Activated T-cell treated with anti-CD3 and anti-CD28 coated beads, Interleukin-2, amount 50 U/mL, for 72 hours (primary cell): ENCODE measurements at places on chromosomes 11 and 22. TPM values are rescaled to one million over a fixed set of nuclear protein-coding genes. Genes with fewer than 3 reads are reported as not detected.
A peak's percentile ranks its signal among the peaks of the same experiment; 100 is the strongest.

Gene PRG3
- total RNA-seq, result not detected

Gene KCNQ1OT1
- total RNA-seq, result 0.26 TPM

Gene XPNPEP3
- total RNA-seq, result 19.5 TPM

Gene UBQLNL
- total RNA-seq, result 0.30 TPM

Gene TBX10
- total RNA-seq, result not detected

Gene SMC1B
- 2.7 TPM for total RNA-seq

Gene CAPN1
- total RNA-seq, result 114 TPM

Gene MS4A18
- not detected for total RNA-seq

Gene DRICH1
- not detected for total RNA-seq

Gene SMTNL1
- total RNA-seq, result not detected

Gene HBD
- 0.46 TPM for total RNA-seq

Gene ADM
- total RNA-seq, result 2.0 TPM

DNA sequence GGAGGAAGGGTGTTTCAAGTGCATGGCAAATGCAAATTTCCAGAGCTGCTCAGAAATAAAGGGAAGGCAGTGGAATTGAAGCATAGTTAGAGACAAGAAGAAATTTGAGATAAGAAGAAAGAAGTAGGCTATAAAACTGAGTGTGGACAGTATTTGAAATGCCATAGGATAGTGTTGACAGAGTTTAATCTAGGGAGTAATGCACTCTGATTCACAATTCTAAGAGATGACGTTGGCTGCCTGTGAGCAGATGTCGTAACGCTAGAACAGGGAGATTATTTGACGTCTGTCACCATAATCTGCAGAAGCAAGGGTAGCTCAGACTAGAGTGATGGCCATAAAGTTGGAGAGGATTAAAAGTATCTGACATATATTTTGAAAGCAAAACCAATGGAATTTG, 389.9 kb upstream of the KIRREL3 start:
- no peaks in the 10 kb centered on the region for H3K36me3 ChIP-seq
- no peaks in the 10 kb centered on the region for H3K27me3 ChIP-seq
- H3K27ac ChIP-seq, result no peak overlapping the region
- no peak for DNase-seq
- no peak overlapping the region for H3K4me3 ChIP-seq

- DNase-seq, result no peak
- no peaks in the 10 kb centered on the region for H3K27me3 ChIP-seq
- no peak overlapping the region for H3K4me3 ChIP-seq
- no peak overlapping the region for H3K27ac ChIP-seq
Measured at GRCh38 chr22:43036282-43036829, 21.4 kb upstream of the PACSIN2 start.

DNA sequence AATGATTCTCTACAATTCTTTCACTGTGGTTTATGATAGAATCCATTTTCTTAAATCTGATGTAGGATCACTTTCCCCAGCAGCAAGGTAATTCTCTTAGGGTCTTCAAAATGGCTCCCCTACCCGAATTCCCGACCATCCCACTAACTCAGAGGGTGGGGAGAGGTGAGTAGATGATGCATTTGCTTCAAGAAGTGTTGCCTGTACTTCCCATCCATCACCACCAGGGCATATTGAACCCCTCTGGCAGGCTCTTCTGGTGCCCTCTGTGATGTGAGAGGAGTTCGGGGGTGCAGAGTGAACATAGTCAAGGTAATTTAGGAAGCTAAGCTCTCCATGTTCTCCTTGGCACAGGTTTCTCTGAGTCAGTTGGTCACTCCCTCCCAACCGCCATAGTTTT, 52.3 kb downstream of the ZNRF3 start:
- H3K4me3 ChIP-seq, result no peak overlapping the region
- peaks cover 4% of the 10 kb centered on the region for H3K4me1 ChIP-seq
- H3K27me3 ChIP-seq, result peaks cover 81% of the 10 kb centered on the region
- H3K27ac ChIP-seq, result no peak overlapping the region

DNA sequence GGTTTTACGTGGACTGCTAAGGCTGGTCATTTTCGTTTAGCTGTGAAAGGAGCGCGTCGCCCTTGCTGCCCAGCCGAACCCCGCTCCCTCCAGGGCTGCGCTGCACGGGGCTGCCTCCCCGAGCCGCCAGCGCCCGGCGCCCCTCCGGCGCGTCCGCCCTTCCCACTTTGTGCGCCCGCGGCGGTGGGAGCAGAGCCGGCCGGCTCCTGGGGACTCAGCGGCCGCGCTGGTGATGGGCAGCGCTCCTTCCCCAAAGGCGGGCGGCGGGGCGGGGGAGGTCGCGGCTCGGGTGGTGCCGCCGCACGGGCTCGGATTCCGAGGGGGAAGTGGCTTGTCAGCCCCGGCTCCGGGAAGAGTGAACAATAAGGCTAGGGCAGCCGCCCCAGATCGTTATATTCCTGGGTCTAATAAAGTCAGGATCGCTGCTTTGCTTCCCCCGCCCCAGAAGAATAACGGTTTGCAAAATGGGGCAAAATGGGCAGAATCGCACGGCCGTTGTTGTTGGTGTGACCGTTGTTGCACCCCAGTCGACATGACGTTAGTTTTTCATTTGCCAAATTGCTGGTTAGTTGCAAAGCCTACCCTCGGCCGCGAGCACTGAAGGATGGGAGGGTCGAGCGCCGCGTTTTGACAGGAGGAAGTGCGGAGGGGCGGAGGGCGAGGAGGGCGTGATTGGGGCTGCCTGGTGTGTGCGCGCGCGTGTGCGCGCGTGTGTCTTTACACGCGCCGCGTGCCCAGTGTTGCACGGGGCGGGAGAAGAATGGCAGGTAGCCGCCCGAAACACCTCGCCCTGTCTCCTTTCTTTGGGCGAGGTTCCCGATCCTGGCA, 745 bp downstream of the NCAM1 start:
- no peak overlapping the region for H3K27ac ChIP-seq
- DNase-seq, result peak; percentile 9
- H3K4me1 ChIP-seq, result peaks cover 12% of the 10 kb centered on the region
- no peaks in the 10 kb centered on the region for H3K36me3 ChIP-seq
- peaks cover 69% of the 10 kb centered on the region for H3K27me3 ChIP-seq

DNA sequence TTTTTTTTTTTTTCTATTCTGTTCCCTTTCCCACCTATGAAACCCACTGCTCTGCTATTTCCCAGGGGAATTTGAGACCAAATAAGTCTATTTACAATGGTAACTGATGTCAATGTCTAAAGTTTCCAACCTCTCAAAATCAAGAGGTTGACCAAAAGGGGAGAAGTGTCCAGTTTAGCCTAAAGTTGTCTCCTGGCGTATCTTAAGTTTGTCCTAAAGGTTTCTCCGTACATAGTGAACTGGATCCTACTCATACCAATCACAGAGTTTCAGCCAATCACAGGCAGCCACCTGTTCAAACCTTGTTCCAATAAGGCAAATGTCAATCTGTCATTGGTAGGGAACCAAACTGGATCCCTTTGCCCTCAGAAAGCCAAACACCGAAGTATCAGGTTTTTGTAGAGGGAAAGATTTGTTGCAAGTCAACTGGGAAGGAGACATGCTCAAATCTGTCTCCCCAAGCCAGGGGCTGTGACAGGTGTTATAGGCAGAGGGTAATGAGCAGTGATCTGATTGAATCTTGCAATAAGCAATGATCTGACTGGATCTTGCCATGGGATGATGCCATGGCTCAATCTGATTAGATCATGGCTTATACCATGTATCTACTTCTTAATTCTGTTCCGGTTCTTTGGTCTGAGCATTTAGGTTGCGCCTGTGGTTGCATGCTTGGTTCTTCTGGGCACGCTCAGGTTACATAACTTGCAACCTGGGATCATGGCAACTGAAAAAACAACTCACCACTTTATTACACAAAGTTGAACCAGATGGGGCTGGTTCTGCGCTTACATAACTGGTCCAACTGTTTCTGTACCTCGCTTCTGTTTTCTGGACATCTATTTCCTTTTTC, 1.1 kb upstream of the VPS37C start:
- peak overlapping the region; percentile 97 for H3K27ac ChIP-seq
- H3K4me1 ChIP-seq, result peaks cover 68% of the 10 kb centered on the region
- H3K27me3 ChIP-seq, result no peaks in the 10 kb centered on the region
- peak overlapping the region; percentile 89 for H3K4me3 ChIP-seq
- peak; percentile 20 for DNase-seq

- DNase-seq, result no peak
- H3K27me3 ChIP-seq, result no peaks in the 10 kb centered on the region
- H3K27ac ChIP-seq, result no peak overlapping the region
- H3K4me1 ChIP-seq, result peaks cover under 1% of the 10 kb centered on the region
Measured at GRCh38 chr22:30169002-30169401, 77.6 kb downstream of the LIF start.

- H3K4me3 ChIP-seq, result no peak overlapping the region
- peaks cover 5% of the 10 kb centered on the region for H3K4me1 ChIP-seq
- DNase-seq, result no peak
- H3K27me3 ChIP-seq, result no peaks in the 10 kb centered on the region
- peaks cover 7% of the 10 kb centered on the region for H3K36me3 ChIP-seq
Measured at GRCh38 chr22:46350121-46350520, 14.6 kb downstream of the TRMU start.

DNA sequence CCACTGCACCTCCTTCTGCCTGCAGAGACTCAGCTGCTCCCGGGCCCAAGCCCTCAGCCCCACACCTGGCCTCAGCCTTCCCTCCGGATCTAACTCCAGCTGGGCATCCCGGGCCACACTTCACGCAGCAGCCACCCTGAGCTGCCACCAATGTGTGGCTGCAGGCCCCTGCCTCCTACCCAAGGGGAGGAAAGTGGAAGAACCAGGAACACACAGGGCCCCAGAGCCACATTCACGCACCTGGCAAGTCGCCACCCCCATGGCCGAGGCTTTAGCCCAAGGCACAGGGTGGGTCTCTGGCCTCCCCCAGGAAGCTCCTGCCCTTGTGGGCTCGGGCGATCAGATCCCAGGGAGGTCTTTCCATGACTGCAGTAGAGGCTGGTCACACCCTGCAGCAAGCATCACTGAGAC, 345.6 kb downstream of the CTTN start:
- no peak overlapping the region for H3K4me3 ChIP-seq
- H3K36me3 ChIP-seq, result peaks cover 1% of the 10 kb centered on the region
- no peaks in the 10 kb centered on the region for H3K27me3 ChIP-seq
- no peaks in the 10 kb centered on the region for H3K4me1 ChIP-seq
- DNase-seq, result no peak
- no peak overlapping the region for H3K27ac ChIP-seq

DNA sequence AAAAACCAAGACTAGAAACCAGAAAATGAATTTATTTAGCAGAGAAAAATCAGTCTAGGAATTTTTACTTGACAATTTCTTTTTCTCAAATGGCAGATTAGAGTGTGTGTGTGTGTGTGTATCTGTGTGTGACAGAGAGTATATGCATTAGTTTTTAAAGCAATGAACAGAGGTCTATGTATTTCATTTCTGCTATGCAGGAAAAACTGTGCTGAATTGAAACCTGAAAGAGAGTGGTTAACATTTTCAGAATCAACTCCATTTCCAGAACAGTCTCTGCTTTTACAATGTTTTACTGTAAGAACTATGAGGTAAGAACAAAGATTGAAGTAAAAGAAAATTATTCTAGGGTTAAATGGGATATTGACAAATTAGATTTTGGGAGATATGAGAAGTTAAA, 114.8 kb downstream of the GRM5 start:
- no peaks in the 10 kb centered on the region for H3K27me3 ChIP-seq
- H3K4me1 ChIP-seq, result no peaks in the 10 kb centered on the region
- no peaks in the 10 kb centered on the region for H3K36me3 ChIP-seq
- no peak overlapping the region for H3K4me3 ChIP-seq
- H3K27ac ChIP-seq, result no peak overlapping the region
- DNase-seq, result no peak

GRCh38 chr11:24295360-24295759, 201.5 kb upstream of the LUZP2 start:
- H3K4me1 ChIP-seq, result no peaks in the 10 kb centered on the region
- H3K27me3 ChIP-seq, result no peaks in the 10 kb centered on the region
- no peak overlapping the region for H3K4me3 ChIP-seq
- H3K27ac ChIP-seq, result no peak overlapping the region

- H3K4me1 ChIP-seq, result no peaks in the 10 kb centered on the region
- DNase-seq, result no peak
- H3K4me3 ChIP-seq, result no peak overlapping the region
- H3K27ac ChIP-seq, result no peak overlapping the region
- H3K27me3 ChIP-seq, result no peaks in the 10 kb centered on the region
- peaks cover 2% of the 10 kb centered on the region for H3K36me3 ChIP-seq
Measured at GRCh38 chr11:77346906-77347603, 45.6 kb upstream of the GDPD4 start.

DNA sequence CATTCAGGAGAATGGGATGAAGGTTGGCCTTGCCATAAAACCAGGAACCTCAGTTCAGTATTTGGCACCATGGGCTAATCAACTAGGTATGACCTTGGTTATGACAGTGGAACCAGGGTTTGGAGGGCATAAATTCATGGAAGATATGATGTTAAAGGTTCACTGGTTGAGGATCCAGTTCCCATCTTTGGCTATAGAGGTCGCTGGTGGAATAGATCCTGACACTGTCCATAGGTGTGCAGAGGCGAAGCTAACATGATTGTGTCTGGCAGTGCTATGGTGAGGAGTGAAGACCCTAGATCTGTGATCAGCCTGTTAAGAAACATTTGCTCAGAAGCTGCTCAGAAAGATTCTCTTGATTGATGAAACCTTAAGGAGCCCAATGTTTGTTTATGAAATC, 5.7 kb downstream of the NF2 start:
- no peak for DNase-seq
- H3K36me3 ChIP-seq, result peaks cover 17% of the 10 kb centered on the region
- H3K4me3 ChIP-seq, result no peak overlapping the region

DNA sequence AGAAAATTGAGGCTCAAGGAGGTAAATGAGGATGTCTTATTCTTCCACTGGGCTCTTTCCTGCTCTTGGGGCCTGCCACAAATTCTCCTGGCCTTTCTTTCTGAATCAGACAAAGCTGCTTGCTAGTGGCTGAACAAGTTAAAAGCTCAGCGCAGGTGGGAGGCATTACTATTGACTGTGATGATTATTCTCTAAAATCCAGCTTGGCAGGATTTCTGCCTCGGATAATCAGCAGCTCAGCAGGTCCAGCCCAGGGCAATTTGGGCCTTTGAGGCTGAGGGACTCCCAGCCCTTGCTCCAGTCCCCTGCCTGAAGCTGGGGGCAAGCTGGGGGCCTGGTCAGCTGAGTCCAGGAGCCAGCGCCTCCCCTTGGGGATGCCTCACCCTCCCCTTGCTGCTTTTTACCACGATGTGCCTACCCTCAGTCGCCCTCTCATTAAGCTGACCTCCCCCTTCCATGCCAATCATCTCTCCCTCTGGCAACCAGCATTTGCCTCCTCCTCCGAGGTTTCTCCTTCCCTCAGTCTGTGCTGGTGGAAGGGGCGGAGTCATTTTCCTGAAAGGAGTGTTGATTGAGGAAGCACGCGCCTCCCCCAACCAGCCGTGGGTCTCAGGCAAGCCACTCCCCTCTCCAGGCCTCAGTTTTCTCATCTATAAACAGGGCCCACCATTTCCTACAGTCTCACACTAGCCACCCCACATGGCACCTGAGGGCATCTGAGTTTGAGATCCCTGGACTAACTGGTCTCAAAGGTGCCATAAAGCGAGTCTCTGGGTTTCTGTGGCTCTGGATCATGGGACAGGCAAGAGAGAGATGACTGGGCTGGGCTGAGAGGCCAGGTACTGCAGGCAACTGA, 60.6 kb upstream of the PRDM11 start:
- H3K27me3 ChIP-seq, result no peaks in the 10 kb centered on the region
- H3K27ac ChIP-seq, result no peak overlapping the region
- peaks cover 15% of the 10 kb centered on the region for H3K36me3 ChIP-seq
- H3K4me1 ChIP-seq, result peaks cover 27% of the 10 kb centered on the region
- DNase-seq, result no peak
- no peak overlapping the region for H3K4me3 ChIP-seq
